Esophagus squamous epithelium (tissue), 5 donors: ENCODE measurements at places on chromosomes 7 and 10.

- no peak for DNase-seq
Observed at GRCh38 chr10:77082601-77083252, 554.9 kb downstream of the KCNMA1 start.

- no peak for DNase-seq
Observed at GRCh38 chr7:18076461-18076860, 48.8 kb upstream of the PRPS1L1 start.

GRCh38 chr10:106296750-106297392, 867.6 kb downstream of the SORCS1 start:
- no peak for DNase-seq

- DNase-seq: no peak
Observed at GRCh38 chr10:73586583-73586984, 4.6 kb downstream of the USP54 start.

DNA sequence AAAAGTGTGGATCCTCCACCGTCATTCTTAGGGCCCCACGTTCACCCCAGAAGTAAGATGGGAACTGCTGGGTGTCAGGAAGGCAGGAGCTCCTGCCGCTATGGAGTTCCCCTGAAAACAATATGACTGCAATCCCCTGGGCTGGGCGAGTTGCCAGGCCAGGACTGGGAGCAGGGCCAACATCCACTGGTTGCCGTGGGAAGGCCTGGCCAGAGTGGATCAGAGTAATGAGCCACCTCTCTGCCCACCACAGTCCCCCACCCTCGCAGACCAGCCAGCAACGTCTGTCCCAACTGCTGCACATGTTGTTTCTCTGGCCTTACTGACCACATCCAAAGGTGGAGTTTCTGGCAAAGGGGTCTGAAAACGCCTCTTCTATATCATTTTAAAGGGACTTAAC, 86.6 kb downstream of the STRA8 start:
- DNase-seq: no peak

GRCh38 chr7:35518767-35519166, 176.2 kb downstream of the HERPUD2 start:
- no peak for DNase-seq

DNA sequence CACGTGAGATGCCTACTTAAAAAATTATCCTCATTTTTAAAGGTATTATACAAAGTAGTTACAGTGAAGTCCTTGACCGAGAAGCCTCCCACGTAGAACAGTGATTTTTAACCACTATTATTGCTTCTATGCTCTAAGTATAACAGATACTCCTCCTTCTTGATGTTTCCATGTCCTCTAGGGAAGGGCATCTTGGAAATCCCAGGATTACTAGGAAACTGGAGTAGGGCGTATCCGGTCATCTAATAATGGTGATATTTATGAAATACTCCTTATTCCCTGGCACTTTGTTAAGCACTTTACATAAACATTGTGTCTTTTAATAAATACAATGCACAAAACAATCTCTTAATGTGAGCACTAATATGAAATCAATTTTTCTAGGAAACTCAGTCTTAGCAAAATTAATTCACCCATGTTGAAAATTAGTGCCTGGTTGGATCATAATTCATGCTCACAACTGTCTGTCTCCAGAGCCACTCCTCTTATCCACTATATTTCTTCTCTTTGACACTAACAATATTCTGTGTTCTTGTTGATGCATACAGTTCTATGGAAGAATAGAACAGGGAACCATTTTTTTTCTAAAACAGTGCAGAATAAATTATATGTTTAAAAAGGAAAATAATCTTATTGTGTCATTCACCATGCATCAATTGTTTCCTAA, 128.6 kb upstream of the SEMA3E start:
- DNase-seq: no peak

- DNase-seq: no peak
Observed at GRCh38 chr10:89442289-89442688, 27.9 kb downstream of the IFIT5 start.

GRCh38 chr7:30727061-30727945, 24.6 kb upstream of the INMT start:
- no peak for DNase-seq

DNA sequence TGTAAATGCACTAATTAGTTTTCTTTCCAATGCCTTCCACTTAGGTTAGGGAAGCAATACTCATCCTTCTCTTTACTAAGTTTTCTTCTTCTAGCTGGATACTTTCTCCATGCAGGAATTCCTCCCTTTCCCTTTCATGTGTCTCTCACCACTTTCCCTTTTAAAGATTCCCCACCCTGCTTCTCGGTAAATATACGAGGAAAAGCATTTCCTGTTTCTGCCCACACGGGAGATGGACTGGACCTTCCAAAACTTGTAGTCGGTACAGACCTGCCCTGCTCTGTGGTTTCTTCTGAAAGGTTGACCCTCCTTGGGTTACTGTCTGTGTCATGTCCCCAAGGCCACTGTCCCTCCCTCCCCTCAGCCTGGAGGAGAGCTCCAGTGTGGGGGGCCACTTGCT, 58.9 kb upstream of the LYZL2 start:
- DNase-seq: no peak

DNA sequence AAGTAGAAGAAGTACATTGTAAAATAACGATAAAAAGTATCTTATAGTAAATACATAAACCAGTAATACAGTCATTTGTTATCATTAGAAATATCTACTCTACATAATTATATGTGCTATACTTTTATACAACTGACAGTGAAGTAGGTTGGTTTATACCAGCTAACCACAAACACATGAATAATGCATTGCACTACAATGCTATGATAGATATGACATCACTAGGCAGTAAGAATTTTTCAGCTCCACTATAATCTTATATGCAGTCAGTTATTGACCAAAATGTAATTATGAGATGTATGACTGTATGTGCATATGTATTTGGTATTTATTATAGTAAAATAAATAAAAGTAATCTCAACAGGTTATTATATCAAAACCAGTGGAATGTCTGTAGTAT, 23.4 kb upstream of the SGCE start:
- DNase-seq: no peak

DNA sequence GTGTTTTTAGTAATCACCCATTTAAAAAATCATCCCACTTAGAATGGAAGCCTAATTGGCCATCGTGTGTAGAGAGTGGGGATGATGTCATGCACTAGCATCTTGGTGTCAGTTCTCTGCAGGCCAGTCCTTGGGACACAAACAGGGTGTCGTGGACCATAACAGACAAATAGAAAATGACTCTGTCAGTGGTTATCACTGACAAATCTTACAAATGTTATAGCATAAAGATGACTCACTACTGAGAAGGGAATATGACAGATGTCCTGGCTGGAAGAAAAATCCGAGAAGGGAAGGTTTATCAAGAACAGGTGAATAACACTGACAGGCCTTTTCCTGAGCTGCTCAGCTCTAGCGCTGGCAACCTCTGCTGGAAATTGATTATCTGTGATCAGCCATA, 10.6 kb downstream of the CABCOCO1 start:
- no peak for DNase-seq

GRCh38 chr7:151452680-151453325, 12.9 kb upstream of the CRYGN start:
- no peak for DNase-seq

DNA sequence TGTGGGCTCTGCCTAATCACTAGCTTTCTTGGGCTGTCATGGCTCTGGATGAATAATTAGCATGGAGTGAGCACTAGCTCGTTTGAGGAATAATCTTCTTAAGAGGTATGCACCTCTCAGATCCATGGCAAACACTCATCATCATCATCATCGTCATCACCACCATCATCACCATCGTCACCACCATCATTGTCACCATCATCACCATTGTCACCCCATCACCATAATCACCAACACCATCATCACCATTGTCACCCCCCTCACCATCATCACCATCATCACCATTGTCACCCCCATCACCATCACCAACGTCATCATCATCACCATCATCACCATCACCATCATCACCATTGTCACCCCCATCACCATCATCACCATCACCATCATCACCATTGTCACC, 60.8 kb upstream of the NMT2 start:
- no peak for DNase-seq

DNA sequence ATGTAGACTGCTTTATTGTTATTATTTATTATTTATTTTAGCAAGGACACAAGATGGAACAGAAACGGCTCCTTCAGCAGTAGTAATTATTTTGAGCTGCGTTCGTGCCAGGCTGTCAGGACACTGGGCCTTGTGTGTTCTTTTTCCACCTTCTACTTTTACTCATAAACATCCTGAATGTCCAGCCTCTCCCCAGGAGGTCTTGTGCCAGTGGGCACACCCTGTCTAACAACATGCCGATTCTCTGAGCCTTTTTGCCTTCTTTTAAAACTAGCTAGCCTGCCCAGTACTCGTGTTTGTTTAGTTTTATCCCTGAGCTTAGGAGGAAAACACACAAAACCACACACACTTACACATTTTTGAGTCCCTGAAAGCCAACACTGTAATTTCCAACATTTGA, 1.2 kb downstream of the SCIN start:
- DNase-seq: no peak

- DNase-seq: no peak
Observed at GRCh38 chr7:6375348-6376101, 72.2 kb downstream of the DAGLB start.

GRCh38 chr10:9081253-9081652, 1026.8 kb downstream of the GATA3 start:
- no peak for DNase-seq

GRCh38 chr10:72254813-72255568, 18.7 kb upstream of the DDIT4 start:
- DNase-seq: no peak

DNA sequence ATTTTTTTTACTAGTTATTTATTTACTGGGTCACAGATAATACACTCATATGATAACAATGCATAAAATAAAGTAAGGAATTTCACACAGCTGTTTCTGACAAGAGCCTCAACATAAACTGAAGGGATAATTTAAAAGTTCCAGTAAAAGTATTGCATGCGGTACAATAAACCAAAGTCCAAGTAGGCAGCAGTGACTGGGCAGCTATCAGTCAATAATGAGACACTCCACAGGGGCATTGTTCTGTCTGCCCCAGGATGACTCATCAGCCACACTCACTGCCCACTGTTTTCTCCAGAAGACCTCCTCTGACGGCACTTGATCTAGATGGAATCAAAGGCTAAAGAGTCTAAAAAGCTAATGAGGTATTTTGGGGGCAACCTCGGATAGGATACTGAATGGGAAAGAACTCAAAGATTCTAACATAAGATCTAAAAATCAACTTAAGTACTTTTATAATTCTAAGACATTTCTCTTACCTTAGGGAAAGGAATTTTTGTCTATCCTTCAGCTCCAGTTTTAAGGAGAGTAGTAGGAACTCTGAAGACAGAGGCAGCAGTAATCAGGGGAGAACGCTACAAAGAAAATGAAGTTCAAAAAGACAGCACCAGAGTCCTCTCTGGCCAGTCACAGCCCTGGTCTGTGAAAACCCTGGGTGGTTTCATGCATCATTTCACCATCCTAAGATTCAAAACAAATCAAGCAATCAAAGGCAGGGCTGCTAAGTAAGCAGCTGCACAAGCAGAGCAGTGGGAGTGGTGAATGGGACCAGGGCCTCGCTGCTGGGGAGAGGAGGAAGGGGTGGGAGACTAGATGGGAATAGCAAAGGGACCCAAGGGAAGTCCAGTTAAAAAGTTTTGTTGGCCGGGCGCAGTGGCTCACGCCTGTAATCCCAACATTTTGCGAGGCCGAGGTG, 175.1 kb downstream of the AVL9 start:
- no peak for DNase-seq

DNA sequence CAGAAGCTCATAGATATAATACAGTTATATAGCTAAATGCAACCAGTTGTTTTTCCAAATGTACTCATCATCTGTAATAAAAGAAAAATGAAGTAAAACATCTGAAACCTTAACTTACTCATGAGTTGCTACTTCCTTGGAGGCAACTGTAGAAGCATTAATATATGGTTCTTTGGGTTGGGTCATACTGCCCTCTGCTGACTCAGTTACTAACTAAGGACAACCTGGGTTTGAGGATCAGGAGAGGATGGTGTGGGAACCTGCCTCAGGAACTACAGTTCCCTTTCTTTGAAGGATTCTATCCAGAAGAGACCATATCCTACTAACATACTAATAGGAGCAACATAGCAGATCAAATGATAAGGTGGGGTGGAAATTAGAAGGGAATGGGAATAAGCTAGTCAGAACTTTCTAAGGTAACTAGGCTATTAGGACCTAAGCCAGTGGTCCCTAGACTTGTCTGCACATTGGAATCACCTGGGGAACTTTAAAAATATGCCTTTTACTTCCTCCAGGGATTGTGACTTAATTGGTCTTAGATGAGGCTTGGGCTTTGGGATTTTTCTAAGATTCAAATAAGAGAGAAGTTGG, 20.7 kb downstream of the COX15 start:
- no peak for DNase-seq

GRCh38 chr10:79046326-79046725, 22.4 kb upstream of the ZMIZ1 start:
- DNase-seq: no peak

- DNase-seq: no peak
Observed at GRCh38 chr7:105886776-105887175, 10.4 kb upstream of the ATXN7L1 start.

DNA sequence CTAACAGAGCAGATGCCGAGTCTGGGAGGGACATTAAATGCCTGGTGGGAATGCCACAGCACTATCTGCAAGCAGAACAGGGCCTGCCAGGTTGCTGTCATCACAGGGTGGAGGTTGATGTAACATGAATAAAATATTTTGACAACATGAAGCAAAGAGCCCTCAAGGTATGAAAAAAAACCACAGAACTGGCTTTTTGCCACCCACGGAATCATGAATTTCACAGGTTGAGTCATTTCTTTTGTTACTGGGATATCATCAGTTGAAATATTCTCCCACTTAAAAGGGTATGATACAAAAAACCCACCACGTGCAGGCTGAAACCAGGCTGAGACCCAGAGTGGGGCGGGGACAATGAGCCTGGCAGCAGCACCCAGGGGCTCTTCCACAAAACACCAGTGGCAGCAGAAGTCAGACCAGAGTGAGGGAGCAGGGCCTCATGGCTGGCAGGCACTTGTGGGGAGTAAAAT, 220.1 kb downstream of the TNS3 start:
- no peak for DNase-seq

DNA sequence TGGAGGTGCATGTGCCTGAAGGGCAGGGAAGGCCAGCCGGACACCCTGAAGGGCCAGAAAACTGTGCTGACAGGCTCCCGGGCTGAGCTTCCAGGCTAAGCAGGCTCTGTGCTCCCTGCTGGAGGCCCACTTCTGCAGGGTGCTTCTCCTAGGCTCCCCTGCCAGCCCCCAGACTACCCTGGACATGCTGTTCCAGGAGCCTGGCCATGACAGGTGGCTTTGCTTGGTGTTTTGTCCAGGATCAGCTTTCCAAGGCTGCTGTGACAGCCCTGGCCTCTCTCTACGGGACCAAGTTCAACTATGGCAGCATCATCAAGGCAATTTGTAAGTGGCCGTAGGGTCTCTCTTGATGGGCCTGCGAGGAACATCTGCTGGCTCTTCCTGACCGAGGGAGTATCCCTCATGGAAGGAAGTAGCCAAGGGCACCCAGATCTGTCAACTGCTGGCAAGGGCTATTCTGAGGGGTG, 5.3 kb downstream of the CPA1 start:
- no peak for DNase-seq

GRCh38 chr10:8009031-8009430, 45.5 kb upstream of the GATA3 start:
- no peak for DNase-seq

GRCh38 chr7:29265208-29265923, 70.8 kb downstream of the CHN2 start:
- DNase-seq: no peak

- DNase-seq: no peak
Observed at GRCh38 chr7:36562121-36562520, 162.2 kb downstream of the AOAH start.
